ENCODE measurements at places on chromosomes 12 and 14. TPM values are rescaled to one million over a fixed set of nuclear protein-coding genes. Genes with fewer than 3 reads are reported as not detected.

The PRB2 gene
- total RNA-seq = not detected

The FIGNL2 gene
- 1.5 TPM for total RNA-seq

The KRT75 gene
- total RNA-seq = not detected

The GALNT8 gene
- total RNA-seq = 0.73 TPM

DNA sequence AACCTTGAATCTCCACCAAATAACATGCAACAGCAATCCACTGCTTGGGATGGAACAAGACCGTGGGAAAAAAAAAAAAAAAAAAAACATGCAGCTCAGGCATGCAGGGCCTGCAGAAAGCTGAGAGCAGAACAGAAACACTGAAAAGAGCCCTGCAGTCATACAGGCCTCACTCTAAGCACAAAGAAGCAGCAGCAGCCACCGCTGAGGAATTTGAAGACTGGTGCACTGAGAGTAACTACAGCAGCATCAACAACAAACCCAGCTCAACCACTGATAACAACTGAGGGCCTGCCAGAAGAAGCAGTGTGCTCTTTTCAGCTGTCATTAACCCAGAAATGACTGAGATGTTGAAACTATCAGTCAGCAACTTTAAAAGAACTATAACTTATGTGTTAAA lies 354.7 kb upstream of the TMTC1 start:
- DNase-seq = no peak

GRCh38 chr14:22566845-22567244 lies 22.2 kb downstream of the DAD1 start:
- DNase-seq = peak; percentile 59

DNA sequence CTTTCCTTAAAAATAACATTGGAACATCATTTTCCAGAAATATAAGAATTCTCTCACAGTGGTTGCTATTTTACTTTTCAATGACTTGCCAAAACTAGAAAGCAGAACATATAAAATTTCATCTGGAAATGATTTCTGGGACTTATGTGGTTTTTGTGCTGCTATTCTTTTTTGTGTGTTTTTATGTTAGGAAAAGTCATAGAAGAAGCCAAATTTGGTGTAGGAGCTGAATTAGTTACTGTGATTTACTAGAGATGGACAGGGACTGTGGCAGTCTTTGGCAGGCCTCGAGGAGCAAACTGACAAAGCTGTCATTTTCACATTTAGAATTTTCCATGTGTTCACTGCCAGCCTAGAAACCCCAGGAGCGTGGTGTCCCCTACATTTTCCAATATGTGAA lies 38.3 kb upstream of the LDHB start:
- no peak for DNase-seq

- no peak for DNase-seq
Observed at GRCh38 chr14:88470542-88471440, 84.0 kb downstream of the PTPN21 start.

- no peak for DNase-seq
Observed at GRCh38 chr12:12398026-12398859, 41.4 kb downstream of the BORCS5 start.

- DNase-seq = no peak
Observed at GRCh38 chr14:59229653-59230406, 41.4 kb downstream of the DAAM1 start.

GRCh38 chr12:125071456-125071855 lies 6.2 kb downstream of the AACS start:
- DNase-seq = no peak

DNA sequence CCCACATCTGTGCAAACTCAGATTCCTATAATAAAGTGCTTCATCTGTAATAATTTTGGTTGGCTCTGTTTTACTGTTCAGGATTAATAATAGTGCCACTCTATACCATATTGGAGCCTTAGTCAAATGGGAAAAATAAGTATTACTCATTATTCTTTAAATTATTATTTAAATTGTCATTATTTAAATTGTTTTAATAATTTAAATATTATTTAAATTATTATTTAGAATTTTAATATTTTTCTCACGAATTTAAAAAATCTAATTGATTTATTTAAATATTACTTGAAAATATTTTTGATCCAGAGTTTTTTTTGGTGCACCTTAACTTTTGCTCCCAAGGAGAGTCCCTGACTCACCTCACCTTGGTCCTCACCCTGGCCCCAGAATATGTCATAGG lies 245.7 kb upstream of the MDGA2 start:
- no peak for DNase-seq

- no peak for DNase-seq
Observed at GRCh38 chr12:109988903-109989302, 7.3 kb downstream of the GIT2 start.

GRCh38 chr12:84201976-84202375 lies 710.6 kb downstream of the SLC6A15 start:
- DNase-seq = no peak

GRCh38 chr12:53500142-53500775 lies 824 bp upstream of the TARBP2 start:
- peak; percentile 64 for DNase-seq

DNA sequence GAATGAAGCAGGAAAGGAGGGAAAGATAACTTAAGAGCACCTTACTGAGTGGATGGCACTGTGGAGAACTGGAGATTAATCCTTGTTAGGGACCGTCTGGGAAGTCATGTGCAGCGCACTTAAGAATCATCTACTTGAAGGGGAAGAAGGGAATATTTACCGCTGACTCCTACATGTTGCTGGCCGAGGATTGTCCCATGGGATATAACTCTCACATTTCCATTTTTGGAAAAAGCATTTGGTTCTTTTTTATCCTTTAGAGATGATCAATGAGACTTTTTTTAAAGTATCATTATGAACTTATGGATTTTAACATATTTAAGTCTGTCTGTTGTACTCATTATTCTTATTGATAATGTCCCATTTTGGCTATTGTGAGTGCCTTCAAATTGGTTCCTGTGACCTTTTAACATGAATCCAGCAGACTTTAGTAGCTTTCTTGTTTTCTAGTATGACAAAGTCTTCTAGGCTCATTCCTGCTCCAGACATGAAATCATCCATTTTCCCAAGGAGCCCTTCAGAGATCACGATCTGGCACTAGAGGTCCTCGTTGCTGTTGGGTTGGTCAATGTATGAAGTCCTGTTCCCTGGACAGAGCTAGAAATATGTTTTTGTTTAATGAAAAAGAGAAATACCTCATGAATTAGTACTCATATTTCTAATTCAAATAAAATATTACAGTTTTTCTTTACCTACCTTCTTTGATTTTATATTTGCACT lies 20.2 kb upstream of the FAM234B start:
- no peak for DNase-seq

DNA sequence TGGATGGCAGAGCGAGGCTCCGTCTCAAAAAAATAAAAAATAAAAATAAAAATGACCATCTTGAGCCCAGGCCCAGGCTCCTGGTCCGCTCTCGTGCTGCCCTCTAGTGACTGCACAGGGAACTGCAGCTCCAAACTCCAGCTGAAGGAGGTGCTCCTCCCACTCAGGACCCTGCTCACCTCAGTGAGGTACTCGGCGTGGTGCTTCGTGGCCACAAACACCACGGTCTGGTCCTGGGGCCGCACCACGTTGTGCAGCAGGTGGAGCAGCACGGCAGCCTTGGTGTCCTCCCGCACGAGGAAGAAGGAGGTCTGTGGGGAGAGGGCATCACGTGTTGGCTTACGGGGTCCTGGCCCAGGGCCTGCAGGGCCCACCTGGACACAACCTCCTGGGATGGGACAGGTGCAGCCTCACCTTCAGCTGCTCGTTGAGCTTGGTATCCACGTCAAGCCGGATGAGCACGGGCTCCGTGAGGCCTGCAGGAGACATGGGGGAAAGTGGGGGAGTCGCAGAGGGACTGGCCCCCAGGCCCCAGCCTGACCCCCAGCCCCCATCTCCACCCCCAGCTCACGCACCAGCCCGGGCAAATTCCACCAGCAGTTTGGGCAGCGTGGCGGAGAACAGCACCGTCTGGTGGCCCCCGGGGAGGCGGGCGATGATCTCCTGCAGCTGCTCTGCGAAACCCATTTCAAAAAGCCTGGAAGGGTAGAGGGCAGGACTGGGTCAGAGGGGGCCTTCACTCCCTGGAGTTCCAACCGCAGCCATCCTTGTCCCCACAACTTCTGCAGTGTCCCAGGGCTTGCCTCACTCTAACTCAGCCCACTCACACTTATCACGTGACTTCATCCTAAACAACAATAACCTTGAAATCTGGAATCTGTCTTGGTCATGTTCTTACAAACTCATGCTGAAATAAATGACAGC lies 10.6 kb downstream of the DDX54 start:
- DNase-seq = peak; percentile 73

DNA sequence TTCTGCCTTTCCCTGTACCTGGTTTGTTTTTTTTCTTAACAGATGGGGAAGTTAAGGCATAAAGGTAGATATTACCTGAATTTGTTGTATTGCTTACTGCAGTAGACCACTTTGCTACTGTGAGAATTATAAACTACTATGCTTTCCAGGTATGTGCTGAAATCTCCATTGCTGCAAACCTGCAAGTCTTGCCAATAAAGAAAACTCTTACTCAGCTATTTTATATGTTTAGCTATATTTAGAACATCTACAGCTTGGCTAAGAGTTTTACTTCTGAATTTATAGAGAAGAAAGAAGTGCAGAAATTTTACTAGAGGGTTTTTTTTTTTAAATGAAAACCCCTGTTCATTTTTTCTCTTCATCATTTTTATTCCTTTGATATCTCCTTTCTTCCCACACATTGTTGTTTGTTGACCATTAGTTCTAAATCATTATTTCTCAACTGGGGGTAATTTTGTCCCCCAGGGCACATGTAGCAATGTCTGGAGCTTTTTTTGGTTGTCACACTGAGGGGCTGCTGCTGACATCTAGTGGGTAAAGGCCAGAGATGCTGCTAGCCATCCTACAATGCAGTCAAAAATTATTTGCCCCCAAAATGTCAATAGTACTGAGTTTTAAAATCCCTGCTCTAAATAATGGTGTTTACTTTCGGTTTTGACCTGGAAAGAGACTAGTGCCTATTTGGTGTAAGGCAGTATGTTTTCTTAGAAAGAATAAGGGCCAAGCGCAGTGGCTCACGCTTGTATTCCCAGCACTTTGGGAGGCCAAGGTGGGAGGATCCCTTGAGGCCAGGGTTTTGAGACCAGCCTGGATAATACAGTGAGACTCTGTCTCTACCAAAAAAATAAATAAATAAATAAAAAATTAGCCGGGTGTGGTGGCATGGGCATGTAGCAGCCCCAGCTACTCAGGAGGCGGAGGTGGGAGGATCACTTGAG lies 48.6 kb downstream of the PCNX1 start:
- DNase-seq = no peak

All from natural killer cell (primary cell).